Activated T-cell treated with anti-CD3 and anti-CD28 coated beads for 4 hours (primary cell): ENCODE measurements at places on chromosomes 1 and 21.

DNA sequence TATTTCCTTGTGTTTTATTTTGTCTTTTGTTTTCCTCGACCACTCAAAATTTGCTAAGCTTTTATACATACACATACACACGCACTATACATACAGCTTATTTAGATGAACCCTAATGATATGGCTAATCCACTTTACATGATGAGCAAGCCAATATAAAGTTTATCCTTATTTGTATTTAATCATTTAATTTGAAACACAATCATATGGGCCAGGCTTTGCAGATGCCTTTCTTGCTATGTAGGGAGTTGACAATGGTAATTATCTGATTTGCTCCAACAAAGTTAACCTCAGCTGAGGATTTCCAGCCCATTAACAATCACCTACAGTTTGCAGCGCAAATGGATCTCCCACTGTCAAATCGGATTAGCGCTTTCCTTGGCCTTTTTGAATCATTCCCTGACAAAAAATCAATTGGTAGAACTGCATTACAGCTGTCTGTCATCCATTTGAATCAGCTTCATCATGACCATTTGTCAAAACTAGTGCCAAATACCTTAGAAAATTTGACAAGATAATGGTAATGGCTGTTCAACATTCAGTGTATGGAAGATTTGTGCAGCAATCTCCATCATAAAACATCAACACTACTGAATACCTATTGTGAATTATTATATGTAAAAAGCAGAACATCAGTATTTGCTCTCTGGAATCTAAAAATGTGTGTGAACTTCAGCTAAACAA lies 352.6 kb downstream of the MRPL39 start:
- DNase-seq: no peak

- DNase-seq: no peak
Observed at GRCh38 chr1:230853731-230854130, 14.6 kb downstream of the C1orf198 start.

DNA sequence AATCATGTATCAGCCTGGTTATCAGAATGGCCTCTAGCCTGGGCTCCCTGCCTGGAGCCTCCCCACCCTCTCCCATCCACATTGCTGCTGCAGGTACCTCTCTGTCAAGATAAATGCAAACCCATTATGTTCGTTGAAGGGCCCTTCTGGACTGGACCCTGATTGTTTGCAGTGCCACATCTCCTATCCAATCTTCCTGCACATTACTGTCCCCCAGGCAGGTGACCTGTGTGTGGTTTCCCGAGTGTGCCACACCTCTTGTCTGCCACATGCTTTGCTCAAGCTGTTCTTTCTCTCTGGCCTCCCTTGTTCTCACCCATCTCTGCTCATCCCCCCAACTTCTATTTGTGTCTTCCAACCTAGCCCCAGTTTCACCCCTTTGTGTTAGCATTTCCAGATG lies 32.4 kb downstream of the IER5 start:
- no peak for DNase-seq

DNA sequence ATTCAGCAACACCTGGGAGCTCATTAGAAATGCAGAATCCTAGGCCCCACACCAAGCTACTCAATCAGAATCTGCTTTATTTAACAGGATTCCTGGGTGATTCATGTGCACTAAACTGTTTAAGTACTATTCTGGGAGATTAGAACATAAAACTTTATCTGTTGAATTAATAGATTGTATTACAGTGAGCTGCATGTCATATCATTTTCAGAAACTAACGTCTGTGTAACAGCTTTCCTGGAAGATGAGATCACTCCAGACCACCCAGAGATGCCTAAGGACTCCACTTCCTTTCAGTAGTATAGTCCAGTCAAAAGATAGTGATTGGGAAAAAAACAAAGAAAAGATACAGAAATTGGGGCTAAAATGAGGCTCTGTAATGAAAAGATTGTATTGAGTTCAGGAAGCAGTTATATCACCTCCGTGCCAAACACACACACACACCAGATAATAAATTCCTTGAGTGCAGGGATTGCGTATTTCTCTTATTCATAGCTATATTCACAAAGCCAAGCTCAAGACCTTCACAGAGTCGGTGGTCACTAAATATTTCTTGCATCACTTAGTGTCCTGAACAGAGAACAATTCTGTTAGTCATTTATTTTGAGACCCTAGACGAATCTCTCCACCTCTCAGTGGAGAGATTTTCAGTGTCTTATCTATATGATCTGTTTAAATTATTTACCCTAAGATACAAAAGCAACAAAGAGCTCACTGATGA lies 178.2 kb downstream of the DSCAM start:
- no peak for DNase-seq

DNA sequence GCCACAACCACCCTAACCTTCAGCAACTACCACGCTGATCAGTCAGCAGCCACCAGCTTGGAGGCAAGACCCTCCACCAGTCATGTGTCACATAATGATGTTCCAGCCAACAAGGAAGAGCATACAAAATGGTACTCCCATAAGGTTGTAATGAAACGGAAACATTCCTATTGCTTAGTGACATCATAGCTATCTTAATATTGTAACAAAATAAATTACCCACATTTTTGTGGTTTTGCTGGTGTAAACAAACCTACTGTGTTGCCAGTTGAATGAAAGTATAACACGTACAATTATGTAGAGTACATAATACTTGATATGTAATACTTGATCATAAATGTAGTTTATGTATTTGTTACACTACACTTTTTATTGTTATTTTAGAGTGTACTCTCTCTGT lies 1363.2 kb upstream of the ADGRL4 start:
- no peak for DNase-seq

- no peak for DNase-seq
Observed at GRCh38 chr1:111729271-111729921, 9.8 kb downstream of the INKA2 start.

GRCh38 chr1:230747127-230747730 lies at the start of gene CAPN9:
CAPN9 (plus strand) TSS chr1:230747388; CDS start chr1:230747497, 109 bp downstream.
- no peak for DNase-seq

DNA sequence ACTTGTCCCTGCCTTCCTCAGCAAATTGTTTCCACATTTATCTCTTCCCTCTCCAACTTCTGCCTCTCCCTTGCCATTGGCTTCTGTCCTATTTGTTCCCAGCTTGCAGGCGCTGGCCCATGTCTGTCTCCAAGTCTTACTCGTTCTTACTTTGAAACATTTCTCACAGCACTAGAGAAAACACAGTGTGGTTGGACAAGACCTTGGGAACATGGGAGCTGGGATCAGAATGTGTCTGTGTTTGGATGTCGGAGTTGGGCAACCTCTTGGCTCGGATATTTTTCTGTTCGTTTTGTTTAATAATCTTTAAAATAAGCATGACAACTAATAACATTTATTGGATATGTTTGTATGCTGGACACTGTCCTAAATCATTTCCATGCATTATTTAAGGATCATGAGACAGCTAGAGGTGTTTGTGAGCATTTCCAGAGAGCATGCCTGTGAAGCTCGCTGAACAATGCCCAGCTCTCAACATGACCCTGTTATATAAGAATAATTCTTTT lies 5.9 kb upstream of the BRWD1 start:
- DNase-seq: no peak

GRCh38 chr1:11180342-11180744 lies 8.8 kb upstream of the ANGPTL7 start:
- DNase-seq: no peak

DNA sequence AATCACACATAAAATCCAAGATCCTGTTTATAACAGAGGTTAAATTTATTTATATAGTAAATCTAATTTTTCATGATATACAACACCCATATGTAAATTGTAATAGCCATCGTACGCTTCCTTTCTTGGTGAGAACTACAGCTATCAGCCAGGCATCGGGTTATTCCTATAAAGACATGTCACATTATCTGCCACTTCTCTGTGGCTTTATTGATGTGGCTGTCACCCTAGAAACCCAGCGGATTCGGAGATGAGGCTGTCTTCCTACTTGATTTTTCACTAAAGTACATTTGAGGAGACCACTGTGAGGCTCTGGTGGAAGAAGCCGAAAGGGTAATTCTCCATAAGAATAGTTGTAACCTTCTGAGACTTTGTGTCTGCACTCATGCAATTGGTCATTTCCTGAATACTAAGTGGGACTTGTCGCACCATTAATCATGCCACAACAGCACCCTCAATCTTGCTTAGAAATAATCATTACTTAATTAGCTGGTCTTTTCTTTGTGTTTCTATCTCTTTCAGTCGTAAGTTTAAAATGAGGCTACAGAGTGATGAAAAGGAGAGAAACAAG lies 106.0 kb downstream of the NTNG1 start:
- no peak for DNase-seq

DNA sequence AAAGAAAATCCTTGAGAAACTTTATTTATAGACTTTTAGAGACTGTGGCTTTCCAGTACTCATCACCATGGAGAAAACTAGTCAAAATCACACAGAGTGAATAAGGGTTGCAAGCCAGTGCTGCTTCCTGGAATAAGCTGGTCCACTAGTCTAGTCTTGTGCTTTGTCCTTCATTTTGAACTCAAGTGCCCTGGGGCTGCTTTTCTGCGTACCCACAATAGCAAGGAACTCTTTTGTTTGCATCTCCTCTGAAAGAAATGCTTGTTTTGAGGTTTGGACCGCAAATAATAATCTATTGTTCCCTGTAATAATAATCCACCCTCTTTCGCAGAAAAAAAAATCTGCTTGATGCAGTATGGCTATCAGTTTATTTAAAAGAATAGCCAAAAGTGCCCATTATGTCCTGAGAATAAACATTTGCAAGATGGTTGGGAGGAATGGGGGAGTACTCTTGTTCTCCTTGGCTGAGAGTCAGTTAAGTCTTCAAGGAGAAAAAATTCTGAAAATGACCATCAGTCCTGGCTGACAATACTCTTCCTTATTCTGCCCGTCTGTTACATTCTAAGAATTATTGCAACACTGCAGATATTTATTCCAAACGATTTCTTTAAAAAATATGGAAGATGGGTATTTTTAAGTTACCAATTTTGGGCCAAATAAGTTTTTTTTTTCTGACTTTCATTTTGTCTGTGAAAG lies 41.9 kb downstream of the MPZL1 start:
- no peak for DNase-seq

DNA sequence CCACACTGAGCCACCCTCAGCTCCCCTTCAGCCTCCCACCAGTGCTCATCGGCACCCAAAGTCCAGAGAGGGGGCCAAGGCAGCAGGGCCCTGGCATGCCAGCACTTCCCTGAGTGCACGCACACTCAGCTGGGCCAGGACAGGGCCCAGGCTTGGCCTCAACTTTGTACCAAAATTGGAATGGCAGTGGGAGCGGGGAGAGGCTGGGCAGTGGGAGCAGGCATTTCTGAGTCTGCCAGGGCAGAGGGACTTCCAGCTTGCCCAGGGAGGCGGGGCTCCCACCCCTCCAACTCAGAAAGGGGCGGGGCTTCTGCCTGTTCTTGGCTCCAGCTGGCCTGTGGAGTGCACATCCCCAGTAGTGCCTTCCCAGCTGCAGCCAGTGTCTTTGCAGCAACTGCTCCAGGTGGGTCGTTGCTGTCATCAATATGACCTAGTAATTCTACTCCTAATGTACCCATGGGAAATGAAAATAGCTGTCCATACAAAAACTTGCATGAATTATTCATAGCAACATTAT lies 10.3 kb upstream of the SNX7 start:
- DNase-seq: no peak

GRCh38 chr1:40393173-40393572 lies 19.6 kb downstream of the SMAP2 start:
- no peak for DNase-seq

DNA sequence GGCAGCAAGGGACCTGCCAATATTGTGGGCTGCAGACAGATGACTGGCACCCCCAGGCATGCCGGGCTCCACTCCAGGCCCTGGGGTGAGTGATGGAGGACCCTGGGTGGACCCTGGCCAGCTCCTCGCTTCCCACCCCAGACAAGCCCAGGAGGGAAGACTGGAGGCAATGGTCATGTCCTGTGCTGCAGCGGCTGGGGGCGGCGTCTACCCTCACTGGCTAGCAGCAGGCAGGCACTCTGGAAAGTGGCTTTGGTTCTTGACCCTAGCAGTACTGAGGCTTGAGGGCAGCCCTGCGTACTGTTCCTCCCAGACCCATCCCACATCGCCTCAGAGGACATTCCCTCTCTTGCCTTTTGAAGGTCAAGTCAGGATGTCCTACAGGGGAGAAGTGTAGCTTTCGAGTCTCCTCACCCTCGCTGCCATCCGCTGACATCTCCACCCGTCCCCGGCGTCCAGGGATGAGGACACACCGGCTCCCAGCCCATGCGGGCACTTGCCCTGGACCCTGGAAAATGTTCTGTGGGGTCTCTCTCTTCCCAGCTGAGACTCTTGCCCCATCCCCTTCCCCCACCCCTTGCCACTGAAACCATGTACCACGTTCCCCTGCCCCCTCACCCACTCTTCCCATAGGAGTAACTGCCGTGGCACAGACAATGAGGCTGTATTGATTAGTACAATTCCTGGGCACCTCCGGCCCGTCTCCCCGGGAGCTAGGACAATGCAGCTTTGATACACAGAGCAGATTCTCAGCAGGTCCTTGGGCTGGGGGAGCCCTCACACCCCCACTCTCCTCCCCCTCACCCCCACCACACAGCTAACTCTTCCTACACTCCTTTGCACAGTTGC lies 15.0 kb downstream of the SLC6A9 start:
- DNase-seq: no peak

- no peak for DNase-seq
Observed at GRCh38 chr1:31568895-31569595, 7.3 kb upstream of the TINAGL1 start.

- no peak for DNase-seq
Observed at GRCh38 chr1:246492611-246493245, 14.4 kb downstream of the SMYD3 start.

DNA sequence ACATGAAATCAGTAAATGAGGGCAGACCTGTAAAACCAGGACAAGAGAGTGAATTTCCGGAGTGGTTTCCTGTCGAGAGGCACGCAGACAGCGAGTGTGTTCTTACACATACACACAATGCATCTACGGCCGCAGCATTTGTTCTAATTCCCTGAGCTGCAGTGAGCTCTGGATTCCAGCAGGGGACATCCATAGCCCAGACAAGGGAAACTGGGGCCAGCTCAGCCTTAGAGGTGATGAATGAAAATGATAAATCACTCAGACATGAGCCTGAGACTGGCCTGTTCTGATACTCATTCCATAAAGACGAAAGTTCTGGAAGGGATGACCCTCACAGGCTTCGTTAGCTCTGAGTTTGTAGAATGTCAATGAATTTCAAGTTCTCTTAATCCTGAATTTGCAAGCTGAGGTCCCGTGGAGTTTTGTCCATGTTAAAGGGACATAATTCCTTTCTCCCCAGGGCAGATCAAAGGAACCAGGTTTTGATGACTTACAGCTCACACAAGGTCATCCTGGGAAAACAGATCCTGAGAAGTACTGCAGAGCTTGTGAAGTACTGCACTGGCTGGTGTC lies 207.9 kb upstream of the C1orf87 start:
- no peak for DNase-seq
